ENCODE measurements at places on chromosomes 3 and 15. TPM values are rescaled to one million over a fixed set of nuclear protein-coding genes. Genes with fewer than 3 reads are reported as not detected.

- no peak overlapping the region for H3K4me3 ChIP-seq
- H3K27me3 ChIP-seq, result no peaks in the 10 kb centered on the region
- no peaks in the 10 kb centered on the region for H3K36me3 ChIP-seq
- no peak overlapping the region for H3K27ac ChIP-seq
- no peaks in the 10 kb centered on the region for H3K4me1 ChIP-seq
Measured at GRCh38 chr15:60972301-60972700, 256.8 kb downstream of the RORA start.

DNA sequence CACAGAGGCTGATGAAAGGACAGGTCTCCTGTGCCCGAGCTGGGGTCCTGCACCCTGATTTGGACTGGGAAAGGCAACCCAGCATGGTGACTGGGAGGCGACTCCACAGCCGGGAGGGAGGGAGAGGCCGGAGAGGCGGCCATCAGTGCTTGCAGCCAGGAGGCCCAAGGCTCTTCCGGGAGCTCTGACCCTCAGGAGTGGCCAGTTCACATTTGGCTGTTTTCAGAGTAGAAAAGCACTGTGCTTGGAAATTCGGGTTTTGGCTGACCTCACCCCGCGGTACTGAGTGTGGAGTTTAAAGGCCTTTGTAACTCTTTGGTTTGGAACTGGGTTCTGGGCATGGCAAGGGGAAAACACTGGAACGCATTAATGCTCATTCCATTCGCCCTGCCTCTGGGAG, 31.9 kb downstream of the SMAD6 start:
- H3K4me1 ChIP-seq, result peaks cover 74% of the 10 kb centered on the region
- DNase-seq, result no peak
- H3K36me3 ChIP-seq, result no peaks in the 10 kb centered on the region
- H3K27ac ChIP-seq, result no peak overlapping the region
- H3K27me3 ChIP-seq, result no peaks in the 10 kb centered on the region
- no peak overlapping the region for H3K4me3 ChIP-seq

Gene HYAL1
- 11.0 TPM for total RNA-seq

Gene KBTBD13
- total RNA-seq, result not detected

Gene CDHR4
- not detected for total RNA-seq

Gene CYP8B1
- total RNA-seq, result not detected

GRCh38 chr3:16254916-16255315, 9.8 kb downstream of the DPH3 start:
- H3K4me1 ChIP-seq, result no peaks in the 10 kb centered on the region
- peaks cover 11% of the 10 kb centered on the region for H3K36me3 ChIP-seq
- DNase-seq, result no peak
- H3K27me3 ChIP-seq, result no peaks in the 10 kb centered on the region
- no peak overlapping the region for H3K4me3 ChIP-seq

DNA sequence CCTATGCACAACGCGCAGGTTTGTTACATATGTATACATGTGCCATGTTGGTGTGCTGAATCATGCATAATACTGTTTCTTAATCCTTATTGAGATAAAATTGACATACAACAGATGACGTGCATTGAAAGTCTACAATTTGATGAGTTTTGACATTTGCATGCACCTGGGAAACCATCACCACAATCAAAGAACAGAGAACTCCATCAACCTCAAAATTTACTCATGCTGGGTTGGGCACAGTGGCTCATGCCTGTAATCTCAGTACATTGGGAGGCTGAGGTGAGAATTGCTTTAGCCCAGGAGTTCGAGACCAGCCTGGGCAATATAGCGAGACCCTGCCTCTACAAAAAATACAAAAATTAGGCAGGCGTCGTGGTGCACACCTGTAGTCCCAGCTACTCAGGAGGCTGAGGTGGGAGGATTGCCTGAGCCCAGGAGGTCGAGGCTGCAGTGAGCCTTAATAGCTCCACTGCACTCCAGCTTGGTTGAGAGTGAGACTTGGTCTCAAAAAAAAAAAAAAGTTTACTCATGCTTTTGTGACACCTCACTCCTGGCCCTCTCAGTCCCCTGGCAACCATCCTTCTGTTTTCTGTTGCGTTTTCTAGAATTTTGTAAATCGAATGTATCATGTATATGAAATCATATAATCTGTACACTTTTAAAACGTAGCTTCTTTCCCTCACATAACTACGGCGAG, 56.6 kb downstream of the BHLHE40 start:
- H3K27ac ChIP-seq, result no peak overlapping the region
- H3K4me1 ChIP-seq, result no peaks in the 10 kb centered on the region
- no peaks in the 10 kb centered on the region for H3K36me3 ChIP-seq
- no peaks in the 10 kb centered on the region for H3K27me3 ChIP-seq

GRCh38 chr3:107612664-107613084, 89.9 kb downstream of the BBX start:
- H3K27ac ChIP-seq, result no peak overlapping the region
- no peaks in the 10 kb centered on the region for H3K4me1 ChIP-seq
- no peak for DNase-seq
- no peaks in the 10 kb centered on the region for H3K36me3 ChIP-seq
- no peak overlapping the region for H3K4me3 ChIP-seq

- H3K27ac ChIP-seq, result no peak overlapping the region
- H3K4me1 ChIP-seq, result peaks cover 5% of the 10 kb centered on the region
- no peaks in the 10 kb centered on the region for H3K27me3 ChIP-seq
Measured at GRCh38 chr15:83830381-83830780, 176.5 kb downstream of the ADAMTSL3 start.

DNA sequence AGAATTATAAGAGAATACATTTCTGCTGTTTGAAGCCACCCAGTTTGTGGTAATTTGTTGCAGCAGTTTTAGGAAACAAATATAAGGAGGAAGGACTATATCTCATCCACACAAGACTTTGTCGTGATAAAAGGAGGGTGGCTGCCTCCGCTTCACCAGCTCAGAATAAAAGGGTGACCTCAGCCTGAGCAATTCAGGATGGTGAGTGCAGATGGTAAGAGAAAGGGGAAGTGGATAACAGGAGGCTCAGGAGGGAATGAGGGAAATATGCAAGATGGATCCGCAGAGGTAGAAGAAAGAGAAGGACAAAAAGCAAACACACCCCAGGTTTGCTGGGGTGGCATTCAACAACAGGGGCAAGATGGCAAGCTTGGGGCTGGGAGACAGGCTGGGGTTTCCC, 108.1 kb upstream of the TNFAIP8L3 start:
- H3K4me3 ChIP-seq, result no peak overlapping the region
- H3K27ac ChIP-seq, result no peak overlapping the region
- no peaks in the 10 kb centered on the region for H3K4me1 ChIP-seq
- no peak for DNase-seq
- no peaks in the 10 kb centered on the region for H3K27me3 ChIP-seq
- H3K36me3 ChIP-seq, result no peaks in the 10 kb centered on the region

Gene DNASE1L3
- 16.5 TPM for total RNA-seq

Gene HIGD2B
- not detected for total RNA-seq

DNA sequence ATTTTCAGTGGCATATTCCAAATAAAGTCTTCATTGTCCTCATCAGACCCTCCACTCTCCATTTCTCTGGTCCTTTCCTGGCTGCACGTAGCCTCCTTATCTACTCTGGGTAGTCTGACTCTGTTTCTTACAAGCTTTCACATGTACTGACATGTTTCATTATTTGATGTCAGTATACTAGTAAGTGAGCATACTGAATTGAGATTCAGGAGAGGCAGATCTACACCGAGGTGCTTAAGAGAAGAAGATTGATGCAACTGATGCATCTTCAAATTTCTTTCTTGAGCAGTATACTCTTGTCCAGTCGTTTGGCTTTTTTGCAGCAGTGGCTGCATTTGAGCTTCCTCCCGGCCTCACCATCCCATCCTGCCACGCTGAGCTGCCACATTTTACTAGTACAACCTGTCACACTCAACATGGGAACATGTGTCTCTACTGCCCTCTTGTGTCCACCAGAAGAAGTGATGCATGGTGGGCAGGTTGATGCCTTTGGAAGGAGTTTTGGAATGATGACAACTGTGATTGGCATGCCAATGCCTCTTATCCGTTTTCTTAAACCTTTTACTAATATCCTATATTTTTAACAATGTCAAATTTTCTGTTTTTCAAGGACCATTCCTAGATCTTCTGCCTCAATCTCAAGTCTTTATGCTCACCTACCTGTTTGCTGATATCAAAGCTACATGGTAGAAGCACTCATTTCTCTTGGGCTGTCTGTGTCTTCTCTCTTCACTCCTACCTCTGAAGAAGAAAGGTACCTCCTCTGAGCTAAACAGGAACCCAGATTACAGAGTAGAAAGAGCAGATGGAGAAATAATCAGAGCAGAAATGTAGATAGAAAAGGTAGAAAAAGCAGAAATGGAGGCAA, 38.7 kb downstream of the GUCA1C start:
- peak; percentile 61 for DNase-seq
- H3K36me3 ChIP-seq, result no peaks in the 10 kb centered on the region
- no peak overlapping the region for H3K4me3 ChIP-seq
- no peaks in the 10 kb centered on the region for H3K4me1 ChIP-seq
- H3K27me3 ChIP-seq, result no peaks in the 10 kb centered on the region
- no peak overlapping the region for H3K27ac ChIP-seq

DNA sequence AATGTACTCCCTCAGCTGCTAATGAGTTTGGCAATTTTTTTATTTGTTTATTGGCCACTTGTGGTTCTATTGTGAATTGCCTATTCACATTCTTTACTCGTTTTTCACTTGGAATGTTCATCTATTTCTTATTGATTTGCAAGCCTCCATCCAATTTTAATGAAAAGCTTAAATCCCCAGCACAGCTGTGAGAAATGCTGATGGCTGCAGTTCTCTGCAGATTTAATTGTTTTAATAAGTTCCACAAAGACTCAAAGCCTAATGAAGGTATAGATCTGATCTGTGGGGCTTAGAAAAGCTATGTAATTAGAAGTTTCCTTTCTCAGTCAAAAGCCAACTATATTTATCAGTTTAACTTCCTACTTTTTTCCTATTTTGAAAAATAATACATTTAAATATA, 41.5 kb downstream of the LYZL4 start:
- no peaks in the 10 kb centered on the region for H3K36me3 ChIP-seq
- no peak for DNase-seq
- no peaks in the 10 kb centered on the region for H3K4me1 ChIP-seq

GRCh38 chr15:37618353-37618752, 316.1 kb upstream of the TMCO5A start:
- H3K27me3 ChIP-seq, result no peaks in the 10 kb centered on the region
- H3K4me1 ChIP-seq, result no peaks in the 10 kb centered on the region
- no peak overlapping the region for H3K4me3 ChIP-seq

- no peaks in the 10 kb centered on the region for H3K4me1 ChIP-seq
- H3K27me3 ChIP-seq, result no peaks in the 10 kb centered on the region
- H3K36me3 ChIP-seq, result no peaks in the 10 kb centered on the region
- H3K27ac ChIP-seq, result no peak overlapping the region
- H3K4me3 ChIP-seq, result no peak overlapping the region
Measured at GRCh38 chr15:95715906-95716656, 614.4 kb upstream of the NR2F2 start.

GRCh38 chr3:108202080-108202479, 20.1 kb downstream of the IFT57 start:
- no peak for DNase-seq
- H3K27me3 ChIP-seq, result no peaks in the 10 kb centered on the region
- no peak overlapping the region for H3K4me3 ChIP-seq
- H3K4me1 ChIP-seq, result no peaks in the 10 kb centered on the region
- H3K27ac ChIP-seq, result no peak overlapping the region

DNA sequence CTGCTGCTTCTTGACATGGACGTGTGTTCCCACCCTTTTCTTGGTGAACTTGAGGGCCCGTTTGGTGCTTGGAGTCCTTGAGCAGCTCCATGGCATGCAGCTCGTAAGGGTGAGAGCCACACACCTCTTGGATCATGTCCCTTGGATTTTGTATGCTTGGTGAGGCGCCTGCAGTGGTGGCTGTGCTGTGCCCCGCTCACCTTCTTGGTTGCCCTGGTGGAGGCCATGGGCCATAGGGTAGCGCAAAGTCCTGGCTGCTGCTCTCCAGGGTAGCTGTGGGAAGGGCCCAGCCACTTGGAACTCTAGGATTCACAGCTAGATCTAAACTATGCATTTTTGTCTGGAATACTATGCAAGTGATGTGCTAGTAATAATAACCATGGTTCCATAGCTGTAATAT, 26.7 kb upstream of the DPPA4 start:
- no peak overlapping the region for H3K4me3 ChIP-seq
- no peak for DNase-seq
- H3K4me1 ChIP-seq, result no peaks in the 10 kb centered on the region
- no peaks in the 10 kb centered on the region for H3K27me3 ChIP-seq
- no peaks in the 10 kb centered on the region for H3K36me3 ChIP-seq
- H3K27ac ChIP-seq, result no peak overlapping the region

DNA sequence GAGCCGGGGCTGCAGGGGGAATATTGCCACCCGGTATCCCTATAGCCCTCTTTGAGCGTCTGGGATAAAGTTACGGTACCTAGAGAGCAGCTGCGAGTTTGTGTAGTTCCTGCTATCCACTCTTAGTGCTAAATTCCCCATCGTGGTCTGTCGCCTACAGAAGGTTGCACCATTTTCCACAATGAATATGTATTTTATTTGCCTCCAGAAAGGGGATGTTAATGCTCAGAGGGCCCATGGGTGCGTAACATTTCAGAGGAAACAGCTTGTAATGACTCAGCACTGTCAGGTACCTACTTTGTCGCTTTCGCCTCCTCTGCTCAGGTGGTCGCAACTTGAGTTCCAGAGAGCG, 1.1 kb downstream of the SLCO3A1 start:
- H3K27me3 ChIP-seq, result no peaks in the 10 kb centered on the region
- peak overlapping the region; percentile 54 for H3K4me3 ChIP-seq
- H3K27ac ChIP-seq, result peak overlapping the region; percentile 92

- H3K36me3 ChIP-seq, result no peaks in the 10 kb centered on the region
- peaks cover 7% of the 10 kb centered on the region for H3K4me1 ChIP-seq
- H3K4me3 ChIP-seq, result no peak overlapping the region
- no peak overlapping the region for H3K27ac ChIP-seq
Measured at GRCh38 chr3:13647298-13648059, 98.6 kb downstream of the FBLN2 start.

DNA sequence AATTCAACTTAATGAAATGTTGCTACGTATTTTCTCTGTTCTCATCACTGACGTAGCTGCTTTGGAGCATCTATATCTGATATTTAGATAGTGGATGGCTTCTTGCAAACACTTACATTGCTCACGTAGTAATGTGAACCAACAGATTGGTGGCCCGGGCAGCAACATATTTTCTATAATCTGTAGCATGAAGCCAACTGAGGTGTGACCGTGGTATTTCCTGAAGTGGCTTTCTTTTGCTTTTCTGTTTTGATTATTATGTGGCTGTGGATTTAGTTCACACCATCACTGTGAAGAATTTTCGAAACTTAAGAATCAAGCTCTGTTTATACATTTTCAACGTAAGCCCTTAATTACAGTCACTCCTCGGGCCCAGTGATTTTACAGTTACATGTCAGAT, 288.5 kb downstream of the LPP start:
- H3K27me3 ChIP-seq, result no peaks in the 10 kb centered on the region
- no peak overlapping the region for H3K27ac ChIP-seq
- no peaks in the 10 kb centered on the region for H3K36me3 ChIP-seq
- peaks cover 9% of the 10 kb centered on the region for H3K4me1 ChIP-seq
- no peak overlapping the region for H3K4me3 ChIP-seq
- DNase-seq, result no peak

- no peaks in the 10 kb centered on the region for H3K36me3 ChIP-seq
- DNase-seq, result no peak
- no peaks in the 10 kb centered on the region for H3K4me1 ChIP-seq
- no peak overlapping the region for H3K27ac ChIP-seq
Measured at GRCh38 chr15:95556225-95556624, 774.3 kb upstream of the NR2F2 start.

- no peaks in the 10 kb centered on the region for H3K27me3 ChIP-seq
- H3K36me3 ChIP-seq, result no peaks in the 10 kb centered on the region
- H3K4me1 ChIP-seq, result no peaks in the 10 kb centered on the region
- H3K4me3 ChIP-seq, result no peak overlapping the region
Measured at GRCh38 chr15:91696981-91697380, 156.5 kb upstream of the SLCO3A1 start.
